ENCODE measurements at places on chromosomes 11 and 22.

DNA sequence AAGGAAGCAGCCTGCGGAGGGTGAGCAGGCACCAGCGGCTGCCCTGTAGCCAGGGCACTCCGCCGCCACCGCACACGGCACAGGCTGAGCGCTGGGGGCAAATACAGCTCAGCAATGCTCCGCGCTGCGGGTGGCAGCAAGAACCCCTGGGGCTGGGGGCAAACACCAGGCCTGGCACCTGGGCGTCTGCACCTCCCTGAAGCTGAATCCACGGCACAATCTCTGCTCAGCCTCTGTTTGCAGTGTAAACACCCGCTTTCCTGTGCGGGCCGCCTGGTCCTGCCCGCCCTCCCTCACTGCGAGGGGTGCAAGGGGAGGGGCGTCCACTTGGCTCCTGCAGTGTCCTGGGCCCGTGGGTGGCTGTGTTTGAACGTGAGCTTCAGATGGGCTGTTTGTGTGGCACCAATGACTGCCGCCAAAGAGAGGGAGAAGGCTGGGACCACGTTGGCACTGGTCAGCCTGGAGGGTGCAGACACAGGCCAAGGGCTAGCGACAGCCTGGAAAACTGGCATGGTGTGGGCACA is 14.8 kb upstream of the MPPED1 start:
- DNase-seq: no peak

GRCh38 chr22:46508491-46508999 is 28.9 kb downstream of the CELSR1 start:
- DNase-seq: no peak

- no peak for DNase-seq
Observed at GRCh38 chr22:42462016-42462415, 29.8 kb upstream of the NFAM1 start.

DNA sequence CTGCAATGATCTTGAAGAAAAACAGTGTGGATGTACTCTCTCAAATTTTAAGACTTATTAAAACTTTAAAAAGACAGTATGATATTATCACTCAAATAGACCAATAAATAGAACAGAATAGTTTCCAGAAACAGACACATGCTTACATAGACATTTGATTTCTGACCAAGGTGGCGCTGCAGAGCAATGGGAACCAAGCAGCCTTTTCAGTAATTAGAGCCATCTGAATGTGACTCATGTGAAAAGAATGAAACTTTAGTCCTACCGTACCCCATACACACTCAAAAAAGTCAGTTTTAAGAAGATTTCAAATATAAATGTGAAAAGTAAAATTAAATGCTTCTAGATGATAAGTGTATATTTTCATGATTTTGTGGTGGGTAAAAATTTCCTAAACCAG is 74.2 kb upstream of the MS4A8 start:
- no peak for DNase-seq

DNA sequence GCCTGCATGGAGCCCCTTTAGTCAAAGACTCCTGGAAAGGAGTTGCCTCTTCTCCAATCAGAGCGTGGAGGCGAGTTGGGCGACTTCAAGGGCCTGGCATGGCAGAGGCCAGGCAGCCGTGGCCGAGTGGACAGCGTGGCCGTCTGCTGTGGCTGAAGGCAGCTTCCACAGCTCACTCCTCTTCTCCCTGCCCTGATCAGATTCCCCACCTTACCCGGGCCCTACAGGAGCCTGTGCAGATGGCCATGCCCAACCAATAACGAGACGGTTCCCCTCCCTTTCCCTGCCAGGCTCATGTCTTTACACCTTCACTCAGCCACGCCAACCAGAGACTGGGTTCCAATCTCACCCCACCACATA is 20.0 kb upstream of the SLC22A12 start:
- DNase-seq: no peak

DNA sequence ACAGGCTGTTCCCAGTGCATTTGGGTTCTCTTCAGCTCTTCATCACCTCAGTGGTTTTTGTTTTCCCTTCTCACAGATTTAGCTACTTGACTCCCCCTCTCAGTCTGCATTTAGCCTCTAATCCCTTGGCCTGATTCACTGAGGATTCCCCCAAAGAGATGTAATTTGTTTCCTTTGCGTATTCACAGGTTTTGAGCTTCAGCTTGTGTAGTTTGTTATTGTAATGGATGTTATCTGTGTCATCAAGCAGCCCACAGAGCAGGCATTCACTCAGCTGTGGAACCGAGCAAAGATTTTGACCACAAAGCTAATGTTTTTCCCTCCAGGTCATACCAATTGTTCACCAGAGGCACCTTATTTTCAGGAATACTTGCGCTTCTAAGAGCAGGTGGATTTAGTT is 6.4 kb upstream of the ME3 start:
- no peak for DNase-seq

DNA sequence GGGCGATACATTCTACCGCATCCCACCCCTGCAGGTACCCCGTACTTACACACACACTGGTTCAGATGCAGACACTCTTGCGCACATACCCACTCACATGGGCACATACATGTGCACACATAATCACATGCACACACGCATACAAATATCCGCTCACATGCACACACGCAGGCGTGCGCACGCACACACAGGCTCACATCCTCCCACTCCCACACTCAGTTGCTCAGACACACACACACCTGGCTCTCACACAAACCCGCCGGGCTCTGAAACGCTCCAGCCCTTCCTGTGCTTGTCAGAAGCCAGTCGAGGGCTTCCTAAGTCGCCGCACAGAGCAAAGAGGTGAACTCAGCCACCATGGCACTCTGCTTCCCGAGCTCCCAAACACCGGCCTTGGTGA is 164.5 kb downstream of the CRYBB2 start:
- DNase-seq: no peak

GRCh38 chr11:12421386-12421785 is 44.0 kb downstream of the PARVA start:
- DNase-seq: no peak
